AG09309 (cell line): ENCODE measurements at places on chromosomes 13 and 19.

DNA sequence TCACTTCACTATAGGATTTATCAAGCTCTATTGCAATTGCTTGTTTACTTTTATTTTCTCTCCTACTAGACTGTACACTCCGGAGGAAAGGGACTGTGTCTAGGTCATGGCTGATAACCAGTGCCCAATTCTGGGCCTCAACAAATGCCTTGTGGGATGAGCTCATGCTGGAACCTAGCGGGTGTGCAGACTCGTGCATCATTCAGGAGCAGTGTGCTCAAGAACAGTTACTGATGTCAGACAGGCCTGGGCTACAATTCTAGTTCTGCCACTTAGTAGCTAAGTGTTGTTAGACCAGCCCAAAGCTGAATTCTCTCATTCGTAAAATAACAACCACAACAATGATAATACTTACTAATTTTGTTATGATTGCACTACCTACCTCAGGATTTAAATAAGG is 95.4 kb downstream of the CYSLTR2 start:
- DNase-seq = no peak

DNA sequence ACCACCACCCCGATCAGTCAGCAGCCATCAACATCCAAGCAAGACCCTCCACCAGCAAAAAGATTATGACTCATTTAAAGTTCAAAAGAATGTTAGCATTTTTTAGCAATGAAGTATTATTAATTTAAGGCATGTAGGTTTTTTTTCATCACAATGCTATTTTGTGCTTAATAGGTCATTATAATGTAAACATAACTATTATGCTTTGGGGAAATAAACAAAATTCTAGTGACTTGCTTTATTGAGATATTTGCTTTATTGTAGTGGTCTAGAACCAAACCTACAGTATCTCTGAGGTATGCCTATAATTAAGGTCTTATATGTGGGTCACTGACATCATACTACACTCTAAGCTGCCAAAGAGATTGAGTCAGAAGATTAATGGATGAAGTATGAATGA is 20.0 kb downstream of the KLF12 start:
- no peak for DNase-seq

DNA sequence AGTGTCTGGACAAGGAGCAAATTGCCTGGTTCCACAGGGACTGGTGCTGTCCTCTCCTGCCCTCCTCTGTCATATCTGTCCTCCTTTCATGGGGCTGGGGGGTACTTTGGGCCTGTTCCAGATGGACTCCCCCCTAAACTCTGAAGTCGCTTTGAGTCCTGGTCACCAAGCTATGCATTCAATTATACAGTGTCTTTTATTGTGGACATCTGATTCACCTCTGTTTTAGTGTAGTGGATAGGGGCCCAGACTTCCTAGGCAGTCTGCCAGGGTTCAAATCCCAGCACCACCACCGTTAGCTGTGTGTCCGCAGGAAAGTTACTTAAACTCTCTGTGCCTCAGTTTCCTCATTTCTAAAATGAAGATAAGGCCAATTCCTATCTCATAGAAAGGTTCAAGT is 21.0 kb upstream of the IRS2 start:
- no peak for DNase-seq

DNA sequence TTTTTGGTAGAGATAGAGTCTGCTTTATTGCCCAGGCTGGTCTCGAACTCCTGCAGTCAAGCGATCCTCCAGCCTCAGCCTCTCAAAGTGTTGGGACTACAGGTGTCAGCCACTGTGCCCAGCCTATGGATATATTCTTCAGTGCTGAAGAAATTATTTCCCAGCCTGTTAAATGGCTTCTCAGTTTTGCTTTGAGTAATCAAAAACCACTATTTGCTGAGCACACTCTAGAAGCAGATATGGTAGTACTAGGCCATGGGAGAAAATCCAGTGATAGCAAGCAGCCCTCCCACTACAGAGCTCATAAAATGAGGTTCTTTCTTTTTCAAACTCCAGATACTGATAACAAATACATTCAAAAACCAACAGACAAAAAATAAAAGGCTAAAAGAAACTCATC is 80.6 kb upstream of the CLDN10 start:
- no peak for DNase-seq

DNA sequence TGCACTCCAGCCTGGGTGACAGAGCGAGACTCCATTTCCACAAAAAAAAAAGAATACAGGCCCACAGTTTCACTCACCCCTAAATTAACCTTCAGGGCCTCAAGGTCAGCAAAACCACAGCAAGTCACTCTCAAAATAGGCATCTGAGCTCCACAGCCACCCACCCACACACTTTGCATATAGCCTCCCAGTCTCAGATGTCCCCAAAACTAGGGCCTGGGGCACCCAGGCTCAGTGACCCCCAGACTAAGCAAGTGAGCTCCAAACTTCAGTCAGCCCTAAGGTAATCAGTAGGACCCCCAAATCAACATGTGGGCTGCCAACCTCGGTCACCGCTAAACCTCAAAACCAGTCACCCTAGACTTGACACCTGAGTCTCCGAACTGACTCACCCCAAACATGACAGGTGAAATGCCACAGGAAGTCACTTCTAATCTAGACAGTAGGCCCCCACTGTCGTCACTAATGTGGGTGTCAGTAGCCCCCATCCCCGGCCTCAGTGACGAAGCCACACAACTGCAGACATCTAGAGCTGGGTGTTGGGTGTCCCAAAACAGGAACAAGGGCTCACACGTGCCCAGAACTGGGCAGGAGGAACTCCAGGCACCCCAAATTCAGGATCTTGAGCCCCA is 13.9 kb downstream of the RABAC1 start:
- DNase-seq = no peak

- DNase-seq = peak; percentile 63
Measured at GRCh38 chr13:111245576-111246384, 74.7 kb upstream of the TEX29 start.

DNA sequence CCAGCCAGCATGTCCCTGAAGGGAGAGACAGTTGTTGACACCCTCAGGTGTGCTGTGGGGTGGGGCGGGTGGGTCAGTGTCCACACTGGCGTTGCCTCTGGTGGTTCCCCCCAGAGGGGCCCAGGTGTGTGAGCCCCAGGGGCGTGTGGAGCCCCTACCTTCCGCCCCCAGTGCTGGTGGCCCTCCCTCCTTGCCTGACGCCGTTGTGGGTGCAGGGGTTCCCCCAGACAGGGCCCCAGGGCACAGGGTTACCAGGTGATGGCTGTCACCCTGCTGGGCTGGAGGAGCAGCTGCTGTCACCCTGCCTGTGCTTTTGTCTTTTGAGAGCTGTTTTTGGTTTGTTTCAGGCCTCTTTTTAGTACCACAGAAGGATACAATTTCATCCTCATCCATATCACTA is 27.2 kb downstream of the ATP4B start:
- no peak for DNase-seq

- peak; percentile 96 for DNase-seq
Measured at GRCh38 chr13:50617134-50617721, 226.3 kb downstream of the DLEU7 start.

DNA sequence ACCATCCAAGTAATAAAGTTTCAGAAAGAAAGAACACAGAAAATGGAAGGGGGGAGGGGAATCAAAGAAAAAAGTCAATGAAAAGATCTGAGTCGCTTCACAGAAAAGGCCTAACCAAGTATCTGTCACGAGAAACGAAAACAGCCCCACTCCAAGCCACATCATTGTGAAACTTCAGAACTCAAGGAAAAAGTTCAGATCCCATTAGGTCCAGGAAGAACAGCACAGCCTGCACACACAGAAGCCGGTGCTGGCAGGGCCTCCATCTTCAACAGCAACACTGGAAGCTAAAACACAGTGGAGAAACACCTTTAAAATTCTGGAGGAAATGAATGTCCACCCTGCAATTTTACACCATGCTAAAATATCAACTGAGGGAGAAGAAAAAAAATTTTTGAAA is 8.0 kb downstream of the STK24 start:
- no peak for DNase-seq

DNA sequence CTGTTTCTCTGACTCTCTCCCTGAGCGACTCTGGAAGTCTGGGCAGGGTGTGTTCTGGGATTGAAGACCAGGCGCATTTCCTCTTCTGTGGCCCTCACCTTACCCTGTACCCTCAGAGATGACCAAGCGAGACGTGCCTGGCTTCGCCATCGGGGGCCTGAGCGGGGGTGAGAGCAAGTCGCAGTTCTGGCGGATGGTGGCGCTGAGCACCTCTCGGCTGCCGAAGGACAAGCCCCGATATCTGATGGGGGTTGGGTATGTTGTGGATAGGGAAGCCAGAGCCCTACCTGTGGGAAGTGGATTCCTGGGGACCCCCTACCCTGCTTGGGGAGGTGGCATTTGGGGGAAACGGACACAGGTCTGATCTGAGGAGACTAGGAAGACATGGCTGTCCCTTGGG is 5.8 kb upstream of the DNM2 start:
- DNase-seq = no peak

DNA sequence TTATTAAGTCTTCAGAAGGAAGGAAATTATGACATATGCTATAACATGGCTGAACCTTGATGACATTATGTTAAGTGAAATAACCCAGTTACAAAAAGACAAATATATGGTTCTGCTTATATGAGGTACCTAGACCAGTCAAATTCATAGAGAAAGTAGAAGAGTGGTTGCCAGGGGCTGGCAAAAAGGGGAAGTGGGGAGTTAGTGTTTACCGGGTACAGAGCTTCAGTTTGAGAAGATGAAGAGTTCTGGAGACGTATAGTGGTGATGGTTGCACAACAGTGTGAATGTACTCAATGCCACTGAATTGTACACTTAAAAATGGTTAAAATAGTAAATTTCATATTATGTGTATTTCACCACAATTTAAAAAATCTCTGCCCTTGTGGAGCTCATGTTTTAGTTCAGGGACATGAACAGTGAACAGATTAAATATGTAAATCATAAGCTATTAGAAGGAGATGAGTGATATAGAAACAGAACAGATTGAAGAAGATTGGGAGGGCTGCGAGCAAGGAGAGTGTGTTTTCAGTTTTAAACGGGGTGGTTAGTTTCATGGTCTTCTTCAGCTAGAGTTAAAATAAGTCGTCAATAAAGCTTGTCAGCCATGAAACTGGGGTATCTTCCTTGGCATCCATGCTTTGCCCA is 355.2 kb downstream of the KCNRG start:
- no peak for DNase-seq

- no peak for DNase-seq
Measured at GRCh38 chr13:92661406-92661805, 565.2 kb upstream of the GPC6 start.

DNA sequence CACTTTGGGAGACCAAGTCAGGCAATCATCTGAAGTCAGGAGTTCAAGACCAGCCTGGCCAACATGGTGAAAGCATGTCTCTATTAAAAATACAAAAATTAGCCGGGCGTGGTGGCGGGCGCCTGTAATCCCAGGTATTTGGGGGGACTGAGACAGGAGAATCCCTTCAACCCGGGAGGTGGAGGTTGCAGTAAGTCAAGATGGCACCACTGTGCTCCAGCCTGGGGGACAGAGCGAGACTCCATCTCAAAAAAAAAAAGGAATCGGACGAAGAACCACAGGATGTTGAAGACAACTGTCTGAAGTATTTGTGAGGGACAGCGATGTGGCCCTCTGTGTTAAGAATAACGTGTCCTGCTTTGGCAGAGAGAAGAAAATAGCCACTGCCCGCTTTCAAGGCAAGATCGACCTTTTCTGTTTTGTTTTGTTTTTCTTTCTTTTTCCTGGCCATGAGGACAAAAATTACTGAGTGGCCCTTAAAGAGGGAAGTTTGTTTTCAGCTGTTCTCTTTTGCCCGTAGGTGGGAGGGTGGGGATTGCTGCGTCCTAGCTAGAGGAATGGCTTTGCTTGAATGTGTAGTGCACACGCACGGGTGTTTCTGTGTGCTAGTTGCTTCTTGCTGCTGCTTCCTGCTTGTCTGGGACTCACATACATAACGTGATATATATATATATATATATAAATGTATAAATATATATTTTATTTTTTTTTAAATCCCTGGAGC is 6.2 kb upstream of the PRKCG start:
- DNase-seq = no peak

DNA sequence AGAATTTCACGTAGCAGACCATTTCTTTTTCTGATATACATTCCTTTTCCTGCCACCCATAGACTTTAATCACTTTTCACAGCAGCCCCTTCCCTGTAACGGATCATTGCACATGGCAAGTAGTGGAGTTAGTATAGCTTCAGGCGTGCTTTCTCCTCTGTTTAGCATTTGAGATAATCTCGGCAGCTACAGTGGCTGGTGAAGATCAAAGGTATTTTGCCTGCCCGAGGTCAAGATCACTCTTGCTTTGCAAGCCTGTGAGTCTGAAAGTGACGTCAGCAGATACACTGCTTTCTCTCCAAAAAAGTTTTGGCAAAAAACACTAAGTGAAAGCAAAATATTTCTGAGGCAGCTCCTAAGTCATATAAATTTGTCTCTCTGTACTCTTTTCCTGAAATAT is 260.0 kb downstream of the NDFIP2 start:
- DNase-seq = no peak

- DNase-seq = no peak
Measured at GRCh38 chr13:110341445-110342244, 34.6 kb downstream of the COL4A2 start.

- DNase-seq = no peak
Measured at GRCh38 chr19:976476-976875, 7.7 kb upstream of the WDR18 start.

DNA sequence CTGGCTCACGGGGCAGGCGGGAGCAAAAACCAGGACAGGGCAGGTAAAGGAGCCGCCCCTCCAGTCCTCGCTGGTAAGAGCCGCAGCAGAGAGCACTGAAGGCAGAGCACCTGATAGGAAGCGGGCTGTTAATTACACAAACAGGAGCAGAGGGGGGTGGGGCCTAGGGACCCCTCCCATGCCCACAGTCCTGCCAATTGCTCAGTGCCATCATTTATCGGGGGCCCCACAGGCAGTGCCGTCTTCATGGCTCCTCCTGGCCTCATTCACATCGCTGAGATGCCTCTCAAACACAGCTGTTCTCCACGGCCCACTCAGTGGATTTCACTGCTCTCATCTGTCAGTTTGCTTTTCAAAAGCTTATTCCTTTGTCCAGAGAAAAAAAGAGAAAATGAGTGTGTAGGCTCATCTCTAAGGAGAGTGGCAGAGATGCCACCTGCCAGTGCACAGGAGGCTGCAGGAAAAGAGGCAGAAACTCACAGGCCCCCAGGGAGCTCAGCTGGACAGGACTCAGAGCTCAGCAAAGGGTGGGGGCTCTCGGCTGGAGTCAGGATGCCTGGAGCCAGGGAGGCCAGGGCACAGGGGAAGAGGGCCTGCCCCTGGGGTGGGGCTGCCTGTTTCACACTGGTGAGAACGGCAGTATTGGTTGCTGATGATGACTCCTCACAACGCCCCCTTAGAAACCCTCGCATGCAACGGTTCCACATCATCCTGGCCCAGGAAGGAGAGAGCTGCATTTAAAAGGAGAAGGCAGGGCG is 174.6 kb downstream of the COL4A1 start:
- DNase-seq = no peak
